ENCODE measurements at places on chromosomes 5 and 9. TPM values are rescaled to one million over a fixed set of nuclear protein-coding genes. Genes with fewer than 3 reads are reported as not detected.

GPR150 gene
- 0.74 TPM for total RNA-seq

FBXL7 gene
- not detected for total RNA-seq

GALNT12 gene
- 12.0 TPM for total RNA-seq

BICD2 gene
- total RNA-seq: 15.0 TPM

WDR5 gene
- 29.7 TPM for total RNA-seq

WNT8A gene
- not detected for total RNA-seq

MAMDC2 gene
- total RNA-seq: not detected

HSPA4 gene
- 198 TPM for total RNA-seq

RRAGA gene
- total RNA-seq: 52.8 TPM

CARTPT gene
- total RNA-seq: not detected

CCDC152 gene
- total RNA-seq: 1.3 TPM

IFNK gene
- not detected for total RNA-seq

BTNL3 gene
- total RNA-seq: not detected

SPATA31D1 gene
- total RNA-seq: not detected

ZFP2 gene
- 0.50 TPM for total RNA-seq

STKLD1 gene
- not detected for total RNA-seq

NDOR1 gene
- total RNA-seq: 31.7 TPM

ARL14EPL gene
- not detected for total RNA-seq

MYO10 gene
- total RNA-seq: 0.11 TPM

SLC23A1 gene
- total RNA-seq: 2.3 TPM

ADAMTS19 gene
- not detected for total RNA-seq

Measured in activated naive CD4-positive, alpha-beta T cell treated with anti-CD3 and anti-CD28 coated beads, Interleukin-2, amount 50 U/mL, for 72 hours (primary cell).